ENCODE measurements at places on chromosomes 1 and 21.

- no peak for DNase-seq
Observed at GRCh38 chr1:88191917-88192316, 492.2 kb upstream of the PKN2 start.

DNA sequence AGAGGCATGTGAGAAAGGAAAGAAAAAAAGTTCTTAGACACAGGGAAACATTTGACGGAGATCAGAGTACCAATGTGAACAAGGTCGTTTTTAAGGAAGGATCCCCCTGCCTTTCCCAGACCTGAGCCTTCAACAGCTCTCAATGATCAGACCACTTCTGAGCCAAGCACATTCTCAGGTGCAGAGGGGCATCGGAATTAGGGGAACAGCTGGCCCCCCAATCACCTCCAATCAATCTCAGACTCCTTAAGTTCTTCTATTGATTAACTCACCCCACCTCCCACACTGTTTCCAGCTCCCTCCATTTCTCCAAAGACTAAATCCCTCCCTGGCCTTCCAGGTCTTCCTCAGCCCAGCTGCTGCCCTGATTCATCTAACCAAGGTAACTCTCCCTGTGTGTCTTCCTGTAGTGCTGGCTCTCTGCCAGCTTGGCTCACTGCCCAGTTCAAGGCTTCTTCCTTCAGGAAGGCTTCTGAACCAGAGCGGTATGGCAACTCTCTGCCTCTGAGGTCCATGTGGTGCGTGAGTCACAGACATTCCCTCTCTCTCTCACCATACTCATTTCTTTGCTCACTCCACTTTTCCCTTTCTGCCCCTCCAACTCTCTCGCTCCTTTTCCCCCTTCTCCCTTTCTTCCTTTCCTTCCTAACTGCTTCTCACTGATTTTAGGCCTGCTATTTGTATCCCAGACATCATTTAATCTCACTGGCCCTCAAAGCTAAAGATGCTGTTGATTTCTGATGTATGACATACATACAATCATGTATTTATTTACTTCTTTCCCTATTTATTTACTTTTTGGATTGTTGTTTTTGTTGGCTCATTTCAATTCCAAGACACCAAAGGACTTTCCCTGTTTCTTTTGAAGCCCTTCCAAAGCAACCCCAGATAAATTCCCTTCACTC lies 18.1 kb downstream of the CFAP45 start:
- DNase-seq, result no peak

- no peak for DNase-seq
Observed at GRCh38 chr1:153795934-153796785, 21.0 kb downstream of the SLC27A3 start.

GRCh38 chr1:245361951-245362350 lies 207.2 kb downstream of the KIF26B start:
- no peak for DNase-seq

- DNase-seq, result no peak
Observed at GRCh38 chr1:22629886-22630285, 6.5 kb upstream of the C1QA start.

- no peak for DNase-seq
Observed at GRCh38 chr21:15062606-15062965, 2.2 kb downstream of the NRIP1 start.

DNA sequence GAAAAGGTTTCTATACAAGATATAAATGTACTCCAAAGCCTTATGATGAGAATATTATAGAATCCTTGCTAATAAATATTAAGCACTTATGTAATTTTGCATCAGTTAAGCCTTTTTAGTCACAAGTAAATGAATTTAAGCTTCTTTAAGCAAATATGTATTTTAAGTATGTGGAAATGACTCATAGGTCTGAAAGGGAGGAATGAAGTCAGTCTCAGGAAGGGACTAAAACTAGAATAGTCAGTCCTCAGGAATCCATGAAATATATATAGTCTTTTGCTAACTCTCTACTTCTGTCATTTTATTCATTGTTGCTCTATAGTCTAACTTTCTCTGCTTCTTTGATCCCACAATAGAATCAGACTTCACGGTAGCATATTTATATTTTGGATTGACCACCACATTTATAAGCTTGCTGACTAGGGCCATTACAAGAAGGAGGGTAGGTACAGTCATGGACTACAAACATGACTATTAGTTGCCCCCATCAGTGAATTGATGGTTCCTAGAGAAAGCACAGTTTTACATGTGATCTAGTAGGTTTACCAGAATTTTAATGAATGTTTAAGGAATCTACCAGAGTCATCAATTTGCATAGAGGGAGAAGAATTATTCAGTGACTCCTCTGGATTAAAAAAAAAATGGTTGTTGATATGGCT lies 20.2 kb upstream of the RABGGTB start:
- no peak for DNase-seq

DNA sequence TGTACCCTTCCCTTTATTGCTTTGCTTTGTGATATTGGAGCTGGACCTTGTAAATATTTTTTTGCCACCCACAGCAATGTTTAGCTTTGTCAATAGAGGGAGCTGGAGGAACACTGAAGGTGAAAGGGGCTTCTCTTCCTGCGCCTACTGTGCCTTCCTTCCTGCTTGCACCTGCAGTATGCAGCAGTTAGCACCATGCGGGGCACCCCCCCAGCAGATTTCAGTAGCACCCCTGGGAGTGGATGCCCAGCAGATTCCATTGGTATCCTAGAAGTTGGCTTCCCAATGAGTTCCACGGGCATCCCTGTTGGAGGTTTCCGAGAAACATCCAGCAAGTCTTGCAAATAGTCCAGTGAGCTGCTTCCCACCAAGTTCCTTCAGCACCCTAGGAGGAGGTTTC lies 25.6 kb downstream of the S100A10 start:
- DNase-seq, result no peak

- no peak for DNase-seq
Observed at GRCh38 chr1:55503663-55504305, 288.6 kb upstream of the USP24 start.

DNA sequence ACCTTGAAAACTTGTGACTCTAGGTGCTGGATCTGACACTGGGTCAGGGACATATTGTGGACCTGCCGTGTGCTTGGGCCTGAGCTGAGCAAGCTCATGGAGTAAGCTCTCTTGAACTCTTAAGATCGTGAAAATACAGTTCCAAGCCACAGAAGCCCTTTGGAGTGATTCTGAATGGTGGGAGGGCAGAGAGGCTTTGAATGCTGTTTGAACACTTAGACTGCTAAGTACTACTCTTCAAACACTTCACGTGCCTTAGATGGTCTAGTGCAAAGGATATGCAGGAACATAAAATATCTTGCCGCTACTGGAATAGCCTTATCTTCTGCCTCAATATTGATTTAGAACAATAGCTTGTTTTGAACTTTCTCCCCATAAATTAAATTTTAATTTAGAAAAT lies 21.6 kb downstream of the ROR1 start:
- no peak for DNase-seq

GRCh38 chr21:43886565-43886964 lies 21.5 kb downstream of the AGPAT3 start:
- no peak for DNase-seq

- DNase-seq, result peak; percentile 31
Observed at GRCh38 chr1:207698822-207699483, 52.9 kb upstream of the CD46 start.

DNA sequence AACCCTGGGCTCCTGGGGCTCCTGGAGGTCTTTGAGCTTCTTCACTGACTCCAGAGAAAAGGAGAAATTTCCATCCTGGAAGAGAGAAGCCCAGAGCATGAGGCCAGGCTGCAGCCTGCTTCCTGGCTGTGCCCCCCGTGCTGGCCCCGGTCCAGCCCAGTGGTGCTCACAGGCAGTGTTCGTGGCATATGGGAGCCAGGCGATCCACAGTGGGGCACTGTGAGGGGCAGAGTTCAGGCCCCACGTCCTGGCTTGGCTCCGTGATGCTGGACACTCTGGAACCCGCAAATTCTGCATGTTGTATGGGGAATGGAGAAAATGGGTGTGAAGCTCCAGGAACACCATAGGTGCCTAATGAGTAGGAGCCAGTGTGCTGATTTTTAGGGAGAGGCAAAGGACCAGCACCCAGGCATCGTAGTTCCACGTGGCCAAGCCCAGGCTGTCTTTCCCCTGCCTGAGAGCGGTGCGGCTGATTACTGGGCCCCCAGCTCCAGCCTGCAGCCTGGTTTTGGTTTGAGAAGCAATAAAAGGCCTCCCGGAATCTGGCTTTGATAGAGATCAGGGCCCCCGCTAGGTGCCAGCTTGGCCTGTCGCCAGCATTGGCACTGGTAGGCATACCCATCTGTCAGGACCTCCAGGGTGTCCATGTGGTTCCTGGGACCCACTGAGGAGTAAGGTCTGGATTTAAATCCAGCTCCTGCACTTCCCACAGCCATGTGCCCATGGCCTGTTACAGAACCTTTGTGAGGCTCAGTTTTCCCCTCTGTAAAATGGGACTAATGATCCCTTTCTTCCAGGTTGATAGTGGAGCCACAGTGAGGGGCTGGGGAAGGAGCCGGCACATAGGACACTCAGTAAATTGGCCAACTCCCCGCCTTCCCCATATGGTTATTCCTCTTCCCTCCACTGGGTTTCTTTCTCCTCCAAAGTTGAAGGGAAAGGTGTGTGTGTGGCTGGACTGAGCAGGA lies 725 bp downstream of the GUCA2A start:
- no peak for DNase-seq

DNA sequence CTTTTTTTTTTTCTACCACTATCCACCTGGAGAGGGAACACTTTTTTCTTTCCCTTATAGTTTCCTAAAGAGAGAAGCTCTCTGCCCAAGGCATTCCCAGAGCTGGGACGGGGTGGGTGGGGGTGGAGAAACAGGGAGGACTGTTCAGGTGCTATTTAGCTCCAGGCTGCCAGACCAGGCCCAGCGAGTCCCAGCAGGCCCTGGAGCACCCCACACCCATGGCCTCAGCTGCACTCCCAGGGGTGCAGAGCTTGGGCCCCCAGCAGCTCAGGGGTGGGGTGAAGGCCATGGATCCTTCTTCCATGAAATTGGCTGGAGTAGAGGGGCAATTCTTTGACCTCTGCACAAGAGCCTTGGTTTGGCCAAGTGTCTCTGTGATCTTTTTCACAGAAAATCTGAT lies 4.1 kb downstream of the ETV3L start:
- DNase-seq, result no peak

- DNase-seq, result no peak
Observed at GRCh38 chr1:37161171-37161570, 126.9 kb upstream of the GRIK3 start.

DNA sequence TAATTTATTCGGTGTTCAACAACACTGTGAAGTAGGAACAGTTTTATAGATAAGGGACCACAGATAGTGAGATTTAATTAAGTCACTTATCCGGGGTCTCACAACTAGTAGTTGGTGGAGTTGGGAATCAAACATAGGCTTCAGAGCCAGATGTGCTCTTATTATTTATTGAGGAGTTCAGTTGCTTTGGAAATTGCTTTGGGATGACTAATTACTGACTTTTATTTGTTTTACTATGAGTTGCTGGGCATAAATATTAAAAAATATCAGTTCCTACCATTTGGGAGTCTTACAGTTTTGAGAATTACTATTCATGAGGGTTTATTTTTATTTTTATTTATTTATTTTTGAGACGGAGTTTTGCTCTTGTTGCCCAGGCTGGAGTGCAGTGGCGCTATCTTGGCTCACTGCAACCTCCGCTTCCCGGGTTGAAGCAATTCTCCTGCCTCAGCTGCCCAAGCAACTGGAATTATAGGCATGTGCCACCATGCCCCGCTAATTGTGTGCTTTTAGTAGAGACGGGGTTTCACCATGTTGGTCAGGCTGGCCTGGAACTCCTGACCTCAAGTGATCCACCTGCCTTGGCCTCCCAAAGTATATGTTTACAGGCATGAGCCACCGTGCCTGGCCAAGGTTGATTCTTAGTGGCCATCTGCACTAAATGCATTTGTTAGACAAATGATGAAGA lies 27.7 kb downstream of the THRAP3 start:
- no peak for DNase-seq

- DNase-seq, result no peak
Observed at GRCh38 chr1:7551442-7551841, 219.7 kb upstream of the VAMP3 start.

- no peak for DNase-seq
Observed at GRCh38 chr1:153483776-153484175, 23.3 kb upstream of the S100A7 start.

DNA sequence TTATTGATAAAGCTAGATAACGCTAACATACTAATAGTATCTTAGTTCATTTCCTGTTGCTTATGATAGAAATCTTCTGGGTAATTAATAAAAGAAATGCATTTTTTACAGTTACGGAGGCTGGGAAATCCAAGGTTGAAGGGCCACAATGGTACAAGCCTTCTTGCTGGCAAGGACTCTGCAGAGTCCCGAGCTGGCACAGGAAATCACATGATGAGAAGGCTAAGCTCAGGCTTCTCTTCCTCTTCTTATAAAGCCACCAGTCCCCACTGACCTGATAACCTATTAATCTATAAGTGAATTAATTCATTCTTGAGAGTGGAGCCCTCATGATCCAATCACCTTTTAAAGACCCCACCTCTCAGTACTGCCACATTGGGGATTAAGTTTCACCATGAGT lies 82.6 kb downstream of the GPR161 start:
- no peak for DNase-seq

GRCh38 chr1:40414331-40414730 lies 35.9 kb upstream of the ZFP69B start:
- DNase-seq, result no peak

DNA sequence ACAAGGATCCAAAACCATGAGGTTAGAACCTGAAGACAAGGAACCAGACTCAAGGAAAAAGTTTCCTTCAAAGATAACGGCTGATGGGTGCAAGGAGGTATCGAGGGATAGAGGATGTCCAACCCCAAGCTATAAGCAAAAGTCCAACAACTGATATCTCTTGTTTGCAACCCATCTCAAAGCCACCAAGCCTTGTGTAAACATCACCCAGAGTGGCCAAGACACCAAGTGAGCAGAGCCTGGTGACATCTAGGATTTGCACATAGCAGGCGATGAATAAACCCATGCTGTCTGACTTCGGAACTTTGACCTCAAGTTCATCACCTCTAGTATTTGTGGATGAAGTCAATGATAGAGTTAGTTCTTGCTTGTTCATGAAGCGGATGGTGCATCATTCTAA lies 180.7 kb downstream of the ETS2 start:
- DNase-seq, result no peak

- no peak for DNase-seq
Observed at GRCh38 chr1:90722874-90723589, 5.9 kb upstream of the BARHL2 start.

DNA sequence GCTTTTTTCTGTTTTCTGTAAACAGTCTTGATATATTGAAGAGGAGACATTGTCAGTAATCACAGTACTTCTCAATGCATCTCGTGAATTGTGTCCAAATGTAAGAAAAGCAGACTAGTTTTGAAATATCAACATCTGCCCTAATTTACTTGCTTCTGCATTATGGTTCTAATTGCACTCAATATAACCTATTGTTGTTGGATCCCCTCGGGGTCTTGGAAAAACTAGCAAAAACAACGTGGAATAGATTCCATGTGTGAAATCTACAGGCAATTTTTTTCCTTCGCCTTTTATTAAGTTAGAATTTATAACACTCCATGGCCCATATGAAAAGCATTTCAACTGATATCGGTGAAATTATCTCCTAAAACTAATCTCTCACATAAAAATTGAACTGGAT lies 236.5 kb downstream of the TTLL7 start:
- no peak for DNase-seq

Data from stimulated activated CD4-positive, alpha-beta T cell treated with anti-CD3 and anti-CD28 coated beads, Interleukin-2, amount 100 ng/mL, for 48 hours (primary cell).